ENCODE measurements at places on chromosomes 5 and 9. TPM values are rescaled to one million over a fixed set of nuclear protein-coding genes. Genes with fewer than 3 reads are reported as not detected.

Gene NUTM2G
- not detected for total RNA-seq

Gene P4HA2
- total RNA-seq, result 13.9 TPM

Gene POLR3G
- total RNA-seq, result 3.3 TPM

Gene KCNN2
- total RNA-seq, result 29.8 TPM

Gene CCDC69
- total RNA-seq, result 0.41 TPM

All from frontal cortex (tissue), 4 donors.